Activated T-helper 1 cell treated with Interleukin-2 at 50 U/mL for 16 hours (primary cell): ENCODE measurements at places on chromosomes 6 and 20.

DNA sequence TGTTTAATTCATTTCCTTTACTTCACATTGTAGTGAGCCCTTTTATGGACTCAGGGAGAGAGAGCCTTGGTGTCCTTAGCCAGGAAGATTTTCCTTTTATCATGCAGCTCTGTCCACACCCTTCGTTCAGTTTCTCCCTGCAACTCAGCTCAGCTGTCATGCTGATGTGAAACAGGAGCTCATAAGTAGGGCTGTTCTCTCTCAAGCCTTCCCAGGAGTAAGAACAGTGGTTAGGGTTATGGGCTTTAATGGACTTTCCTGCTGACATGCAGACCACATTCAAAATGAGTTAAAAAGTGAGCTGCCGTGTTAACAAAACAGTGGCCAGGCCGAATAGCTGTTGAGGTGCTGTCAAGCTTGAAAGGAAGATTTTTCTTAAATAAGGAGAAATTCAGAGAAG is 104.1 kb downstream of the BCKDHB start:
- no peak for DNase-seq

GRCh38 chr6:116159782-116160524 is 34.0 kb upstream of the COL10A1 start:
- no peak for DNase-seq

DNA sequence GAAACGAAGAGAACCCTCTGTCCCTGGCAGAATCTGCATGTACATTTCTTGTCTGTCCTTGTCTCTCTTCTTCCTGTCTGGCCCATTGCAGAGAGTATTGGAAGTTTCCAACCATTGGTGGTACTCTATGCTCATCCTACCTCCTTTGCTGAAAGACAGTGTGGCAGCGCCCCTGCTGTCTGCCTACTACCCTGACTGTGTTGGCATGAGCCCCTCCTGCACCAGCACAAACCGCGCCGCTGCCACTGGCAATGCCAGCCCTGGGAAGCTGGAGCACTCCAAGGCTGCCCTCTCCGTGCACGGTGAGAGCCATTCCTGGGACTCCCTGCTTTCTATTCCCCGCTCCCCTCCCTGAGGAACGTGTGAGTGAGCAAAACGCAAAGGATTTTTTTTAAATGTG is 32.5 kb downstream of the KDM1B start:
- DNase-seq = no peak

DNA sequence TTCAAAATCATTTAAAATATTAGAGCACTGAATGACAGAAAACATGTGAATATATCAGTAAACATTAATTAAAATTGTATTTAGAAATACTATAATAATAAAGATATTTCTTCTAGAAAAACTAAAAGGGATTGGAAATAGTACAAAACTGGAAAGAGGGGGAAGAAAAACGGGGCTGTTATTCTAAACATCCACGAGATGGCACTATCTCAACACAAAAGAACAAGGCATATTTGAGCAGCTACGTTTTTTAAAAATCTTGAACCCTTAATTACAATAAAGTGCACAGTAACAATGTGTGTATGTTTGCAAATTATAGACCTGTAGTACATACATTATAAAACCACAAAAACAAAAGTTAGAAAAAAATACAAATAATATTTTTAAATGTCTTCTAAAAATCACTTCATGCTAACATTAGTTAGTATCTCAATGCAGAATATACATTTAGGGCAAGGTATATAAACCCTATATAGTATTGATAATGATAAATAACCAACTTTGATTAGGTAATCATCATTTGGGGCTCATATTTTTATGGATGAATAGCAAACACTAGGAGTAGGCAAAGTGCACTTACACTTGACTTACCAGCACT is 42.5 kb upstream of the PNISR start:
- no peak for DNase-seq

DNA sequence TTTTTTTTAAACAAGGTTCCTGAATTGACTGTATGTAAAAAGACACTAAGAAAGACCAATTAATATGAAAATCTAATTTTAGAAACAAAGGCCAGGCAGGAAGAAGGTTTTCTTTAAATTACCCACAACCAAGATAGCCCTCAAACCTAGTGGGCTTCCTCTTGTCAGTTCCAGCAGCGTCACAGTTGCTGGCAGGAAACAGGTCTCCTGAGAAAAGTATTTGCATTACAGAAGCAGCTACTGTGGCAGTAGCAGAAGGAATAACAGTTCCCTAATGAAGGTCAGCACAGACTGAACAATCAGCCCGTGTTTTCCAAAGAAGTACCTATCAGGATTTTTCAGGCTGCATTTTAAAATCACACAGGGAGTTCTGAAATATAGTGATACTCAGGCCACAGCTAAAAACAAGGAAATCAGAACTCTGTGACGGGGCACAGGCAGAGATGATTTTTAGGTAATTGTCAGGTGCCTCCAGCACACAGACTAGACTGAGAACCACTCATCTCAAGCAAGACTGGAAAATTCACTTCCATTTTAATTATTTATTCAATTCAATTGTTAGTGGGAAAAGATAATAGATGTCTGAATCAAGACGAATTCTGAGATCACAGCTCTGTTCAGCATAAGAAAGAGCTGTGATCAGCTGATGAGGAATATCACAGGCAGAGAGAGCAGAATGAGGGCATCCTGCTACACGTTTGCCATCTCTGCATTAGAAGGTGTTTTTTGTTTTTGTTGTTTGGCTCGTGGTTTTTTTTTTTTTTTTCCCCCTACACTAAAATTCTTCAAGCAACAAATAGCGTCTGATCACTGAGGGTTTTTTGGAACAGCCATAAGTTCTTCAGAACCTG is 230.5 kb upstream of the KHDRBS2 start:
- DNase-seq = no peak

- DNase-seq = no peak
Measured at GRCh38 chr20:44324343-44324742, 12.5 kb upstream of the R3HDML start.

DNA sequence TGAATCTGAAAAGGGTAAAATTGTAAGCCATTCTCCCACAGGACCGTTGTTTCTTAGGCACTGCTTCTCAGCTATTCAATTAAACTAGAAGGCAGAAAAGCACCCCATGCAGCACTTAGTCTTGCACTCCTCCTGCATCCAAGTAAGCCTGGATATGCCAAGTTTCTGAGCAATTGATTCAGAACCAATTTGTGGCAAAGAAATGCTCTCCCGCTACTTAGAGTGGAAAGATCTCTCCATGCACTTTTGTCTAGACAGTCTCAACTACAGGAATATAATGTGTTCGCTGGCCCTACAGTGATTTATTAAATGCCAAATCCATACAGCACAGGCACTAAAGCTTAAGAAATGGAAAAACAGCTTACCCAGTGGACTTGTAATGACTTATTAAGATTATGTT is 338.5 kb downstream of the HACE1 start:
- DNase-seq = no peak

DNA sequence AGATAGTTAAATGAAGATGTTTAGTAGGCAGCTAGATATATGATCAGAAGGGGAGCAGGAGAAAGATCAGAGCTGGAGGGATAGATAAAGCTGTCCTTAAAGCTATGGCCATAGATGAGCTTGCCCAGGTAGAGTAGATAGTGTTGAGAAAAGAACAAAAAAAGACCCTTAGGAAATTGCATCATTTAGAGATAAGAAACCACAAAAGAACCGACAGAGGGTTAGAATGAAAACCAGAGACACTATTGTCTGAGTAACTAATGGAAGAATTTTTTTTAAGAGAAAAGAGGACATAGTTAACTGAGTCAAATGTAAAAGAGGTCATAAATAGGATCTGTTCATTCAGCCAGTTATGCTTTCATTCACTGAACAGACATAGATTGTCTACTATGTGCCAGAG is 101.8 kb downstream of the TNFAIP3 start:
- DNase-seq = no peak

DNA sequence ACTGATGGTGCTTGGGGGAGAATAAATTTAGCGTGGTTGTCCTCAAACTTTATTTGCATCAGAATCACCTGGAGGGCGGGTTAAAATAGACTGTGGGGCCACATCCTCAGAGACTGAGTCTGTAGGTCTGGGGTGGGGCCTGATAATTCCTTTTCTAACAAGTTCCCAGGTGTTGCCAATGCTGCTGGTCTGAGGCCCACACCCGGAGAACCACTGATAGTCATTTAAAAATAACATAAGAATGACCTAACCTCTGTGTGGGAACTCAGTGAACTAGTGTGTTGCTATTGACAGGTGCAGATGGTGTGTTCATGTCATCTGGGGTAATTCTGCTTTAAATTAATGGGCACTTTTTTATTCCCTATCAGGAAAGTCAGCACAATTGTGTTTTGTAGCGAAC is 64.8 kb downstream of the RTN4IP1 start:
- DNase-seq = no peak

DNA sequence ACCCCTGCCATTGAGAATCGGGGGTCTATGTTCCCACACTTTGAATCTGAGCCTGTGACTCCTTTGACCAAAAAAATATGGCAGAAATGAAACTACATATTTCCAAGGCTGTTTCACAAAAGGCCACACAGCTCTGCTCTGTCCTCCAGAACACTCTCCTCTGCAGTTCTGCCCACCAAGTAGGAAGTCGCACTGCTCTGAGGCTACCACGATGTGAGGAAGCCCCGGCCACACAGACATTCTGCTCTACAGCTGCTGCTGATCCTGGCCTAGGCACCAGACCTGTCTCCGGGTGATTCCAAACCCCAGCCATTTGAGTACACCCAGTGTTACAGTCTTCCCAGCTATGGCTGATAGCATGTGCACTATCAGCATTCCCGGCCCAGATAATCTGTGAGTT is 85.1 kb downstream of the LYRM4 start:
- no peak for DNase-seq

DNA sequence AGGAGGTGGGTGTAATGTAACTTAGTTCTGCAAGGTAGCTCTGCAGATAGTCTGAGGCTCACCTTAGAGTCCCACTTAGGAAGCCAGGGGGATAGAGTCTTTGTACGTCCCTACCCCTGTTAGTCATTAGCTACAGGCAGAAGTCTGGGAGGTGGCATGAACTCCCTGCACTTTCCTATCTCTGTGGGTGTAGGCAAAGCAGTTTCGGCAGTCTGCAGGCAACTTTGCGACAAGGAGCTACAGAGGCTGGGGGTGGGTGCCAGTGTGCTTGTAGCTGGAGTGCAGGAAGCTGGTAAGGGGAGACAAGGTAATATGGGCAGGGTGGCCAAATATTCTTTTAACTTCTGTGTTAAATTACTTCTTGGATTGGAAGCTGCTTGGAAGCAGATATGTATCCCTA is 45.7 kb downstream of the NKAIN2 start:
- no peak for DNase-seq

DNA sequence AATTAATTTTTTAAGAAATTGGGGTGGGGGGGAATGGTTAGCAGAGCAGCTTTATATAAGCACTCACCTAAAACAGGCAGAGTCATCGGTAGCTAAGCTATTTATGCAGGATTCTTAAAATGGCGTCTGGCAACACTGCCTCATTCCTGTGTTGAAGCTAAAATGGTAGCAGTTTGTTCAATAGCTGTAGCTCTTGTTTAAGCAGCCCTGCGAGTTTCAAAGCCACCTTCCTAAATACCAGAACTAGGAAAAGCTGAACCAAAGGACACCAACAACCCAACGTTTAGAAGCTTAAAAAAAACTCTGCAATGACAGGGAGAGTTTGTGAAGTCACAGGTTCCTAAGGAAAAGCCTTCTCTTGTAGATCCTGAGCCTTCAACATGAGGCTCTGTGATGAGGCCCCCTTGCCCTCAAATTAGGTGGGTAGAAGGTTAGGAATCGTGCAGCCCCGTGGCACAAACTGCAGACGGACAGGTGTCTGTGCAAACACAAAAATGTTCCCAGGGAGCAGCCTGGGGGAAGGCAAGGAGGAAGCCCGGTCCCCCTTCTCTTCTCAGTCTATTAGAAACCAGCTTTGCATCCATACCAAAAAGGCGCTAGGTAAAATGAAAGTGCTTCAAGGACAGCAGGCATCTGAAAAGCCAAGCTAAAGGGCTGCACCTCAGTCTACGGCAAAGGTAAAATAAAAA is 4.7 kb downstream of the ZMYND8 start:
- DNase-seq = no peak

DNA sequence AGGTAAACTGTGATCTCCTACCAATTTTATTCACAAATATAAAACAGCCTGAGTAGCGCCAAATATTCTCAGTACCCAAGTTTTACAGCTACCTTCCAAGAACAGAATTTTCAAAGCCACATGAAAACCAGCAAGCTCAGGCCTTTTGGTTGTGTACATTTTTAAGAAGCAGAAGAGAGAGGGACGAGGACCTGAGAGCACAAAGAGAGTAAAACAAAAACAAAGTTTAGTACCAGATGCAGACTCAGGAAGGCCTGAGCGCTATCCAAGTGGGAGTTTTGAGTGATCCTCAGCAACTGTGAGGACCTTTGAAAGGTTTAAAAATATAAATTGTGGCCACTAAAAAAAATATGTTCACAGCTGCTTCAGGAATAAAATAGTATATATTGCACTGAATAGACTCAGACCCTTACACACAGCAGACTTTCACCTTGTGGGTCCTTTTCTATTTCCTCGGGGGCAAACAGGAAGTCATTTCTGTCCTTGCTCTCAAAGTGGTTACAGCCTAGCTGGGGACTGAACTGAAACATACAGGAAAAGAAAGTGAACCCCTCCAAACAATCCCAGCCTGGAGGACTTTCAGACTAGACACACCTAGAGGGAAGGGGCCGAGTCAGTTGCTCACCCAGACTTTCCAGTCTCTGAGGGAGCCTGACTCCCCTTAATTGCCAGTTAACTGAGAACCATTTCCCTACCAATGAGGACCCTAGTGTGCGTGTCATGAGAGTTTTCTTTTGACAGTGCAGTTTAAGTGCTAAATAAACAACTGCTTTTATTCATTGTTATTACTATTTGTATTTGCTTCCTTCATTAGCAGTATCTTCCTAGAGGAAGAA is 48.5 kb upstream of the NT5E start:
- DNase-seq = no peak

DNA sequence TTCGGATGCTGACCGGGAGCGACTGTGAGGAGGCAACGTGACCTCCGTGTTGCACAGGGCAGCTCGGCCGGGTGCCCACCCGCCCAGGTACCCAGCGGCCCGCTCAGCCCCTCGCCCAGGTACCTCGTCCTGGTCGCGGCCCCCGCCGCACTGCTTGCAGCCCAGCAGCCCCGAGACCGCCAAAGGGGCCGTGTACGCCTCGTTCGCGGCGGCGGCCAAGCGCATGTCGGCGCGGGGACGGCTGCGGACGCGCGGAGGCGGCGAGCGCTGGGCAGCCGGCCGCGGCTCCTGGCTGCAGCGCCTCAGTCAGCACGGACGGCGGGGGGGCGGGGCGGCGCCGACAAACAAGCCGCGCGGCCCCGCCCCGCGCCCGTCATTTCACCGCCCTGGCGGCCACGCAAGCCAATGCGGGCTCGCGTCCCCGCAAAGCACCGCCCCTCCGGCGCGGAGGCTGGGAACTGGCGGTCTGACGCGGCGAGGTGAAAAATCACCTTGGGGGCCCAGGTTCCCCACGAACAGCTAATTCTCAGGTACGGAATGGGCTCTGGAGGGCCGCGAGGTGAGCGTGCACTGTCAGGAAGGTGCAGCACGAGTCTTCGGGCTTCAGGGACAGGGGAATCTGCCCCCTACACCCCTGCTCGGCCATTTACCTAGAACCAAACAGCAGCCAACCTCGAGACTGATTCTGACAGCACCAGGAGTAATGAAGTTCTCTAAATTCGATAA is 85.2 kb downstream of the SESN1 start:
- DNase-seq = peak; percentile 90
